Adrenal gland (tissue), 19 donors: ENCODE measurements at places on chromosomes 5 and 9. TPM values are rescaled to one million over a fixed set of nuclear protein-coding genes. Genes with fewer than 3 reads are reported as not detected.

Gene SEC61B
- polyA plus RNA-seq: 206 TPM

GRCh38 chr9:135414293-135414692 is 65.3 kb upstream of the PPP1R26 start:
- no peak overlapping the region for H3K4me3 ChIP-seq
- no peaks in the 10 kb centered on the region for H3K36me3 ChIP-seq
- peaks cover 8% of the 10 kb centered on the region for H3K27me3 ChIP-seq
- no peak overlapping the region for H3K27ac ChIP-seq

GRCh38 chr5:166595274-166595951 is 1696.0 kb upstream of the WWC1 start:
- no peak overlapping the region for H3K4me3 ChIP-seq
- no peak overlapping the region for H3K27ac ChIP-seq
- H3K27me3 ChIP-seq: no peaks in the 10 kb centered on the region
- no peaks in the 10 kb centered on the region for H3K36me3 ChIP-seq

- H3K4me1 ChIP-seq: no peaks in the 10 kb centered on the region
- H3K36me3 ChIP-seq: no peaks in the 10 kb centered on the region
- H3K4me3 ChIP-seq: no peak overlapping the region
- no peak for DNase-seq
- H3K27ac ChIP-seq: no peak overlapping the region
Observed at GRCh38 chr9:8614926-8615440, 815.4 kb upstream of the DMAC1 start.

- H3K27me3 ChIP-seq: no peaks in the 10 kb centered on the region
- no peaks in the 10 kb centered on the region for H3K4me1 ChIP-seq
- H3K36me3 ChIP-seq: peaks cover 36% of the 10 kb centered on the region
Observed at GRCh38 chr9:37862530-37862929, 41.4 kb downstream of the SLC25A51 start.
